ENCODE measurements at places on chromosomes 4 and X. TPM values are rescaled to one million over a fixed set of nuclear protein-coding genes. Genes with fewer than 3 reads are reported as not detected.

DNA sequence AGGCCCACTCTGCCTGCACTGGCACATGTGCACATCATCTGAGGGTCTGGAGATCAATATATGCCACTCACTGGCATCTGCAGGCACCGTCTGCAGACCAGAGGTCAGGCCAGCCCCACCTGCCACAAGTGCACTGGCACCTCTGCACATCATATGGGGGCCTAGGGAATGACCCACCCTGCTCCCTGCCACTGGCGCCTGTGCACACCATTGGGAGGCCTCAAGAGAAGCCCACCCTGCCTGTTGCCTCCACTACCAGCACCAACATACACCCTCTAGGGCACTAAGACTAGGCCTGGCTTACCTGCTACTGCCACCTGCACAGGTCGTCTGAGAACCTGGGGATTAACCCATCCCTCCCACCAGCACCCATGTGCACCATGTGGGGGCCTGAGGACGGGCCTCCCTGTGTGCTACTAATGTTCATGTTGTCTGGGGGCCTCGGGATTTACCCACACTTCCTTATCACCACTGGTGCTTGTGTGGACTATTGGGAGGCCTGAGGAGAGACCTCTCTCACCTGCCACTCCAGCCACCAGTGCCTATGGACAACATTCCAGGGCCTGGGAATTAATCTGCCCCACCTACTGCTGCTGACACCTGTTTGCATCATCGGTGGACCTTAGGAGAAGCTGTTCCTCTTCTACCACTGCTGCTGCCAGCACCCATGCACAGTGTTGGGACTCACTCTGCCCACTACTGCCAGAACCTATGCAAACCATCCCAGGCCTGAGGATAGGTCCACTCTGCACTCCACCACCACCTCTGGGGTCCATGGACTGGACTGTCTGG, 113.7 kb downstream of the REELD1 start:
- DNase-seq: no peak

DNA sequence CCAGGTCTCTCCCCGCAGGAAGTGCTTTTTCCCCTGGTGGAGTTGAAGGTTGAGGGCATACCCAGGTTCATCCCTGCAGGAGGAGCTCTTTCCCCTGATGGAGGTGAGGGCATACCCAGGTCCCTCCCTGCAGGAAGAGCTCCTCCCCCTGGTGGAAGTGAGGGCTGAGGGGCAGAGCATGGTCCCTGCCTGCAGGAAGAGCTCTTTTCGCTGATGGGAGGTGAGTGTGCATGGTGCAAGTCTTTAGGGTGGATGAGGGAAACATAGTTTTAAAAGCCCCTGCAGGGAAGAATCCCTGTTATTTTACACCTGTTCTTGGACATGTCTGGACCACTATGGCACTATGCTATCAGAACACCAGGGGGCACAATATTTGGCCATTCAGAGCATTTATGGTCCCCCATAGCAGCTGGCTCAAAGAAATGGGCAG, 43.7 kb upstream of the PUDP start:
- DNase-seq: no peak

GRCh38 chr4:20255251-20255586, 3.5 kb downstream of the SLIT2 start:
- DNase-seq: peak; percentile 52

GRCh38 chr4:184744236-184744635, 10.3 kb upstream of the CENPU start:
- DNase-seq: no peak

The MTMR1 gene
- 21.6 TPM for total RNA-seq

GRCh38 chrX:72040506-72040905, 91.2 kb downstream of the RTL5 start:
- DNase-seq: no peak

DNA sequence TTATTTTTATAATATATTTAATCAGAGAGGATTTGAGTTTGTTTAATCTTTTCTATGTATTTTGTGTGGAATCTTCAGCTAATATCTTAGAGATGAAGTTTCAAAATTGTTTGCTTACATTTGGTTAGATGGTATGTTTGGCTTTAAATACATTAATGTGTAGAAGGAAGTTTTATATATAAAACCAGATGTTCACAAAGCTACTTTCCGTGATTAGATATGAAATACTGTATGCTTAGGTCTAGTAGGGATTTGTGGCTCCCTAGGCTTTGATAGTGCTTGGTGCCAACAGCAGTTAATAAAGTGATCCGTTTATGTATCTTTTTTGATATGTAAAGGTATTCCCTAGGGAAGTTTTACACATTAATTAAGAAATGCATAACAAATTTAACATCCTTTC, 223.0 kb downstream of the ARHGAP10 start:
- DNase-seq: no peak

- DNase-seq: peak; percentile 57
Measured at GRCh38 chr4:139922406-139923024, 231.5 kb downstream of the MAML3 start.

The PDGFRA gene
- total RNA-seq: 707 TPM

- DNase-seq: no peak
Measured at GRCh38 chr4:146381263-146381872, 140.4 kb downstream of the SLC10A7 start.

DNA sequence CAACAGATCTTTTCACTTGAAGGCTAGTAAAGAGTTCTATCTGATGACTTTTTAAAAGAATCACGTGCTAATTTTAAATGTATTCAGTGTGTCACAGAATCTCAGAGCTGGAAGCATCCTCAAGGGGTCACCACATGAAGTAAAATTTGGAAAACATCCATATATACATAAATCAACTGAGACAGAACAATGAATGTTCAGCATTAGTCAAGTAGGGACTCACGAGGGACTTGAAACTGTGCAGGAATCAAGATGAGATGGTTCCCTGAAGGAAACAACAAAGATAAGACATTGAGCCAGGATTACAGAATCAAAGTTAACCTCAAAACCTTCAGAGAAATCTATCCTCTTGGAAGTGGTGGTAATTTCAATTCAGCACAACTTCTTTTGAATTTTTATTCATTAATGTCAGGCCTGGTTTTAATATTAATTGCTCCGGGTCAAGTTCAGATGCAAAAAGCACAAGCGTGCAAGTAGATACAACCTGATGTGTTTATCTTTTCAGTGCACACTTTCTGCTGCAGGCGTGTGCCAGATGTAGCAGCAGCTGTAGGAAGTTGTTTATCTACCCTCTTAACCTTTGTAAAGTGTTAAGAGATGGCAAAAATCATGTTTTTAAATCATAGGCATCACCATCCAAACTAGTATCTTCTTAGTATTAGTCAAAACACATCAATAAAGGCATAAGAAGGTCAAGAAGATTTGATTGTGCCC, 87.7 kb upstream of the SRD5A3 start:
- DNase-seq: peak; percentile 90

The SERTM2 gene
- not detected for total RNA-seq

DNA sequence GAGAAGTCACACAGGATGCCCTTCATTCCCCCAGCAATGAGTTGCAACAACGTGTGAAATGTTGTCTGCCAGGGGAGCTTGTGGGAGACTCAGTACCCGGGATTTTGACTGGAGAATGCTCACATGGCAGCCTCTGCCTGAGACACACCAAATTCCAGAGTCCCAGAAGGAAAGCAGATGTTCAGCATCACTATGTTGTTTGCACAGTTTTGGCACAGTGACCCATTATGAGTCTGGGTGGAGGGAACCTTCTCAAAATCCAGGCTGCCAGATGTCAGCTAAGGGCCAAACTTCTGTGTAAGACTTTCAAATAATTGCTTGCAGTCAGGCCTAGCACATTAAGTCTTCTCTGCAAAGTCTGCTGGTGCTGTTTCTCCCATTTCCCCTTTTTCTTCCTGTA, 1029.7 kb upstream of the TENM3 start:
- no peak for DNase-seq

GRCh38 chr4:1770791-1771231, 22.3 kb upstream of the FGFR3 start:
- no peak for DNase-seq

DNA sequence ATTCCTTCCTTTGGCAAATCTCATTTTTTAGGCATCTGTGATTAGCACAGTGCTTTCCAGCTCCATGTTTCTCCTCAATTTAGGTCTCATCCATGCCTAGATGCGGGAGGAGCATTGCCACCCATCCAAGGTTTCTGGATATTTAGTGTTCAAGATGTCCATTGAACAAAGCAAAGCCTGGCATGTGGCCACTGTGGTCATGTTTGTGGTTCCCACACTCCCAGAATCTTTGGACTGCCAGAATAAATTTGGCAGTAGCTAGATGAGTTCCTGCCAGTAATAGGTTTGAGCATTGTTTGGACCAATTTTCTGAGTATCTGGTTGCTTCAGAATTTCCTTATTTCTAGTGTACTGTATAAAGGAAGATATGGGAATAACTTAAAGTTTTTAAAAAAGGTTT, 1124.1 kb downstream of the ADGRL3 start:
- no peak for DNase-seq

The UGT2B28 gene
- total RNA-seq: not detected

GRCh38 chrX:134338527-134338926, 101.5 kb downstream of the CCDC160 start:
- DNase-seq: no peak

GRCh38 chr4:111678479-111678878, 466.8 kb upstream of the FAM241A start:
- DNase-seq: peak; percentile 74

GRCh38 chrX:77930581-77930980, 20.1 kb downstream of the ATP7A start:
- DNase-seq: no peak

The MBNL3 gene
- 10.2 TPM for total RNA-seq

The BEX3 gene
- 678 TPM for total RNA-seq

The GPR82 gene
- not detected for total RNA-seq

The BCORL1 gene
- total RNA-seq: 1.9 TPM
